ENCODE measurements at places on chromosomes 4 and X.

- no peak for DNase-seq
Observed at GRCh38 chrX:106278951-106279350, 110.8 kb downstream of the PWWP3B start.

- no peak for DNase-seq
Observed at GRCh38 chr4:137467537-137467936, 64.8 kb downstream of the PCDH18 start.

DNA sequence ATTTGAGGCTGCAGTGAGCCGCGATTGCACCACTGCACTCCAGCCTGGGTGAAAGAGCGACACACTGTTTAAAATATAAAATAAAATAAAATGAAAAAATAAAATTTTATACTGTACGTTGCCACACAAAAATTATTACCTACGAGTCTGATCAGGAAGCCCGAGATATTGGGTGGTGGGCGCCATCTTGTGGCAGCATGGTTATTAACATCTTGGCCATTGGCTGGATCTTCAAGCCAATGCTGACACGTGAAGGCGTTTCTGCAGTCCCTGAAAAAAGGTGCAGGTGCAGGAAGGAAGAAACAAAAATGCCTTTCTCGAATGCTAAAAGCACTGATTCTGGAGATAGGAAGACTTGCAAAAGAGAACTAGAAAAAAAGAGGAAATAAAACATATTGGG, 4.9 kb upstream of the TLR8 start:
- peak; percentile 13 for DNase-seq

GRCh38 chr4:113941836-113942235, 37.6 kb downstream of the ARSJ start:
- DNase-seq, result no peak

All from NCI-H1436 (cell line).